ENCODE measurements at places on chromosomes 7 and 10. TPM values are rescaled to one million over a fixed set of nuclear protein-coding genes. Genes with fewer than 3 reads are reported as not detected.

Gene OPN4
- total RNA-seq, result not detected

Gene TMEM176A
- total RNA-seq, result not detected

Gene CCDC172
- total RNA-seq, result not detected

Gene GLI3
- total RNA-seq, result 57.9 TPM

- peaks cover 27% of the 10 kb centered on the region for H3K27me3 ChIP-seq
- H3K4me1 ChIP-seq, result peaks cover 2% of the 10 kb centered on the region
- H3K4me3 ChIP-seq, result no peak overlapping the region
- no peak for DNase-seq
- H3K36me3 ChIP-seq, result no peaks in the 10 kb centered on the region
Measured at GRCh38 chr7:76261931-76262330, 40.5 kb upstream of the HSPB1 start.

GRCh38 chr7:1752771-1753563 is 82.9 kb downstream of the ELFN1 start:
- no peaks in the 10 kb centered on the region for H3K4me1 ChIP-seq
- no peak overlapping the region for H3K27ac ChIP-seq
- H3K27me3 ChIP-seq, result peaks cover 44% of the 10 kb centered on the region
- H3K4me3 ChIP-seq, result no peak overlapping the region
- no peak for DNase-seq
- H3K36me3 ChIP-seq, result no peaks in the 10 kb centered on the region

- H3K36me3 ChIP-seq, result no peaks in the 10 kb centered on the region
- no peak for DNase-seq
- H3K27me3 ChIP-seq, result no peaks in the 10 kb centered on the region
- H3K4me3 ChIP-seq, result no peak overlapping the region
- H3K27ac ChIP-seq, result no peak overlapping the region
- no peaks in the 10 kb centered on the region for H3K4me1 ChIP-seq
Measured at GRCh38 chr10:23818484-23818883, 379.6 kb downstream of the OTUD1 start.

DNA sequence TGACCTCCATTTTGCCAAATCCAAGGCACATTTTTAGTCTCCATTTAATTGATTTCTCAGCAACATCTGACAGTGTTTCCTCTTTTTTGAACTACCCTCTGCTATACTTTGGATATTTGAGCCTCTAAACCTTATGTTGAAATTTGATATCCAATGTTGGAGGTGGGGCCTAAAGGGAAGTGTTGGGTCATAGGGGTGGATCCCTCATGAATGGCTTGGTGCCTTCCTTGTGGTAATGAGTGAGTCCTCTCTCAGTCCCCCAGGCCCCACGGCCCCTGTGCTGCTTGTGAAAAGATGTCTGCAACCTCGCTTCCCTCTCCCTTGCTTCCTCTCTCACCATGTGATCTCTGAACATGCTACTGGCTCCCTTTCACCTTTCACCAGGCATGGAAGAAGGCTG is 96.8 kb upstream of the DGKB start:
- peaks cover 10% of the 10 kb centered on the region for H3K4me1 ChIP-seq
- H3K27me3 ChIP-seq, result no peaks in the 10 kb centered on the region
- no peak for DNase-seq

DNA sequence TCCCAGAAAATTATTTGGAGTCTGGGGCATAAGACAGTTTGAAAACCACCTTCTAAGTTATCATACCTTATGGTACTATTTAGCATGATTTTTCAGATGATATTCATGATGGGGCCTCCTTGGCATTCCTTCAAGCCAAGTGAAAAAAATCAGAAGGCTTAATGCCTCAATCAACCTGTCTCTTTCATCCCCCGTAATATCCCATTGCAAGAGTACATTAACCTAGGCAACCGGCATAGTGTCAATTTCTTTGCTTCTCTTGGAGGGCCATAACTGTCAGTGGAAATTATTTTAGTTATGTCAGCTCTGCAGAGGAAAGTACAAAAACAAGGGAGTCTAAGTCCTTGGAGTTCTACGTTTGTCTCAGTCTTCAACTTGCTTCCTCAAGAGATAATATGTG is 43.4 kb downstream of the INHBA start:
- H3K27ac ChIP-seq, result no peak overlapping the region
- H3K4me1 ChIP-seq, result peaks cover 38% of the 10 kb centered on the region
- no peak for DNase-seq
- H3K36me3 ChIP-seq, result no peaks in the 10 kb centered on the region

DNA sequence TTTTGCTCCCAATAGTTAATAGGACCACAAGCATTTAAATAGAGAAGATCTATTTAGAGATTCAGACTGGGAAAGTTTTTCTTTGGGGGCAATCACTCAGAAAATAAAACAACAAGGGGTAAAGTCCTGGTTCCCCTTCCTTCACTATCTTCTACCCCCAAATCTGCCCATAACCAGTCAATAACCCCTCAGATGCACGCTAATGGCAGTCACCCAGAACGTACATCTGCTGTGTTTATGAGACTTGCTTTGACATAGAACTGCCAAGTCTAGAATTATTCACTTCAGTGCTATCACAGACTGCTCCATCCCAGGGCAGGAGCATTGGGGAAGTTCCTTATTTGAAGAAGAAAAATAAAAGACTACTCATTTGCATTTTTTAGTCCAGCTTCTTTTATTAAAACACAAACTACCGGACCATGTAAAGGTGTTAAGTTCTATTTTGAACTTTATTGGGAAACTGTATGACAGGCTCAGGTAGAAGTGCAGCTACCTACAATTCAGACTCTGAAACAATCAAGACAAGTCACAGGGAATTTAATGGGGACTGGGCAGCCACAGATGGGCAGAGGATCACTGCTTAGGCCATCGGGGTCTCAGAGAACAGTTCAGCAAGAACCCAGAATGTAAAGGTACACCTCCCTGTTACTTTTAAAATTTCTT is 38.4 kb downstream of the ANK3 start:
- H3K4me1 ChIP-seq, result peaks cover 44% of the 10 kb centered on the region
- no peaks in the 10 kb centered on the region for H3K36me3 ChIP-seq
- no peak for DNase-seq

GRCh38 chr7:27173511-27173955 is 587 bp downstream of the HOXA10 start:
- no peak overlapping the region for H3K4me3 ChIP-seq
- H3K27ac ChIP-seq, result no peak overlapping the region
- peaks cover 2% of the 10 kb centered on the region for H3K36me3 ChIP-seq
- peaks cover 13% of the 10 kb centered on the region for H3K4me1 ChIP-seq
- DNase-seq, result no peak
- peaks cover 78% of the 10 kb centered on the region for H3K27me3 ChIP-seq

DNA sequence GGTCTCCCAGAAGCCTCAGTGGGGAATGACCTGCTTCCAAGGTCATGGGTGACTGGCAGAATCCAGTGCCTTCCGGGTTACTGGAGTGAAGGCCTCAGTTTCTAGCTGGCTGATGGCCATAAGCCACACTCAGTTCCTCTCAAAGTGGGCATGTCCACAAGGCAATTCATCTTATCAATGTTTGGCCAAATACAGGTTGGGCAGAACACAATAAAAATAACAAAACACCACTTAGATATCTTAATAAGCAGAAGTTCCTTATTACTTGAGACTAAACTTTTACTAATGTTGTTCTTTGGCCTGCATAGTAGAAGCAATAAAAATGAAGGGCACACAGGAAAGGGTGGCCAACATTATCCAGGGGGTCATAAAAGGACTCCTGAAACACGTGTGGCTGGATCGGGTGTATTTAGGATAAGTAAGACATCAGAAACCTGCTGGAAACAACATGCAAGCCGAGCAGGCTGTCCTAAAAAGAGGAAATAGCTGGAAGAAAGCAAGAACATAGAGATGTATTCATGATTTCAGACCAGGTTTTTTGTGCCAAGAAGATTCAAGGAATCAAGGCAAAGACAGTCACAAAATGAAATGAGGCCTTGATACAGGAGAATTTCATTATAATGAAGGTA is 19.6 kb upstream of the AKR1C2 start:
- H3K27ac ChIP-seq, result no peak overlapping the region
- H3K4me3 ChIP-seq, result no peak overlapping the region
- no peak for DNase-seq
- no peaks in the 10 kb centered on the region for H3K27me3 ChIP-seq
- H3K36me3 ChIP-seq, result no peaks in the 10 kb centered on the region

DNA sequence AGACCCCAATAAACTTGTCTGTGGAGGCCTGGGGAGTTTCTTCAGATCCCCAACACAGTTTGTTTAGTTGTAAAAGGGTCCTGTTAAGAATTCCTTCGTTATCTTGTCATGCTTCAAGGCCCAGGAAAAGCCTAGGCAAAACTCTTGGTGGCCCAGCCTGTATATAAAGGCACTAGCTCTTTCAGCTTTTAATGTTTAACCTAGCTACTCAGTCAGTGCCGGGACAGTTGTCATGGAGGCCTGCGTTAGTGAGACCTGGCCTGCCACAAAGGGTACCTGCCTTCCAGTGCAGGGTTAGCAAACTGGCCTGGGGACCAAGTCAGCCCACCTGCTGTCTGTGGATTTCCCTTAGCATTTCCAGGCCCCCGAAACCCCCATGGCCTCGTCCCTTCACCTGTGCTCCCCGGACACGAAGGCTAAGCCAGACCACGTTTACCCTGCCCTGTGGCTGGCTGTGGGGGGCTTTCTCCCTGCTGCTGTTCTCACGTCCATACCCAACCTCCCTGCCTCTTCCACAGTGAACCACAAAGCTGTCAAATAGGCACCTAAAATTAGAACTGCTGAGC is 96.9 kb upstream of the PPP2R2D start:
- no peak overlapping the region for H3K27ac ChIP-seq
- H3K36me3 ChIP-seq, result no peaks in the 10 kb centered on the region
- no peaks in the 10 kb centered on the region for H3K4me1 ChIP-seq
- no peaks in the 10 kb centered on the region for H3K27me3 ChIP-seq

DNA sequence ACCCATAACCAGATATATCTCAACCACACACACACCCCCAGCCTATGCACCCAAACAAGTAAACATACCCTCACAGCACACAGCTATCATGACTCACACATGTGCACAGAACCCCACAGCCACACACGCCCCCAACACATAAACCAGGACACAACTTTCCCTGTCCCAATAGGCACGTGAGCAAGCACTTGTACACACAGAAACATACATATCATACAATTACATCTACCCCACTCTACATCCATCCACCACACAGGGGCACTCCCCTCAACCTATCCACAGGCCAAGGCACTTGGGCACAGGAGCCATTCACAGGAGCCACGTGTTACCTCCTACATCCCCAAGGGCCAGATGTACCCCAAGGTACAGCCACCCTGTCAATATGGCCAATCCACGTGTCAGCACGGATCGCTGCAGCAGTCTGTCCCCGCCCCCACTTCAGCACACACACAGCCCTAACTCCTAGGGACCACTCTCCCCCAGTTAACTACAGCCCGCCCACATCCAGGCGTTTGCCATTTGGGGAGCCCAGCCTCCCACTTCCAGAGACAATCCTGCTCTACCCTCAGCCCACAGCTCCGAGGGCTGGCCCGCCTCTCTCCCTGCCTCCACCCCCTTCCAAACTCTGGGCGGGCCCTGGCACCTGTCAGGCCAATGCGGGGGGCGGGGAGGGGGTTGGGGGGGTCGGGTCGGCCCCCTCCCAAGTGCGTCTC is 163.5 kb downstream of the SH3PXD2A start:
- peaks cover 25% of the 10 kb centered on the region for H3K4me1 ChIP-seq
- no peak overlapping the region for H3K27ac ChIP-seq
- peaks cover 16% of the 10 kb centered on the region for H3K27me3 ChIP-seq
- H3K4me3 ChIP-seq, result peak overlapping the region; percentile 0
- no peak for DNase-seq

DNA sequence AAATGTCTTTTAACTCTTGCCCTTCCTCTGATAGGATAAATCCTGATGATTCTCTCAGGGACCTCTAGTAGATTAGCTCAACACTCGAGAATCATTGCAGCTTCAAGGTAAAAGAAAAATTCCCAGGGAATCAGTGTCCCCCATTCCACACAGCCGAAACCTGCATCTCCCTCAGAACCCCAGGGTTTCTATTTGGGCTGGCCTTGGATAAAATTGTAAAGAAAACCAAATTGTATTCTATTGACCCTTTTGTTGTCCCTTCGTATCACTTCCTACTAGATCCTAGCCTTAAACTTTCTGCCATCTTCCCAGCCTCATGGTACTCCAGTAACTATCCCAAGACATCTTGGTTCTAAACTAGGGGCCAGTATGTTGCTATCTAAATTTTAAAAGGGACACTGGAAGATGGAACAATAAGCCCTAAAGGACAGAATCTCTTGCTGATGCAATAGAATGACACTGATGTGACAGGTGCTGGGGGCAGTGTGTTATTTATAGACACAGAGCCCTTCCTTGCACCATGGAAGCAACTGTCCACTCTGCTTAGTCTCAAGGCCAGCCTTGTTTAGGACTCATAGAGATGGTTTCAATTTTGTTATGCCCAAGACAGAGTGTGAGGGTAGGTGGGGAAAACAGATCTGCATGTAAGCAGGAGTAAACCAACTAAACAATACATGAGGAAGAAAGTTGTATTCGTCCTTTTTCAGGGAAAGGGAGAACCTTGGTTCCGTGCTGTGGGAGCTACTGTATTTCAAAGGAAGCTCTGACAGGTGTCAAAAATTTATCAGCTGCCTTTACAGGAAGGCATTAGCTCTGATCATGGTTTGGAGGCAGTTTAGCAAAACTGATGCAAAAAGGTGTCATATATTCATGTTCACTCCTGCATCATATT is 7.6 kb downstream of the ASB15 start:
- H3K36me3 ChIP-seq, result no peaks in the 10 kb centered on the region
- H3K4me1 ChIP-seq, result no peaks in the 10 kb centered on the region
- no peak overlapping the region for H3K4me3 ChIP-seq
- H3K27ac ChIP-seq, result no peak overlapping the region

DNA sequence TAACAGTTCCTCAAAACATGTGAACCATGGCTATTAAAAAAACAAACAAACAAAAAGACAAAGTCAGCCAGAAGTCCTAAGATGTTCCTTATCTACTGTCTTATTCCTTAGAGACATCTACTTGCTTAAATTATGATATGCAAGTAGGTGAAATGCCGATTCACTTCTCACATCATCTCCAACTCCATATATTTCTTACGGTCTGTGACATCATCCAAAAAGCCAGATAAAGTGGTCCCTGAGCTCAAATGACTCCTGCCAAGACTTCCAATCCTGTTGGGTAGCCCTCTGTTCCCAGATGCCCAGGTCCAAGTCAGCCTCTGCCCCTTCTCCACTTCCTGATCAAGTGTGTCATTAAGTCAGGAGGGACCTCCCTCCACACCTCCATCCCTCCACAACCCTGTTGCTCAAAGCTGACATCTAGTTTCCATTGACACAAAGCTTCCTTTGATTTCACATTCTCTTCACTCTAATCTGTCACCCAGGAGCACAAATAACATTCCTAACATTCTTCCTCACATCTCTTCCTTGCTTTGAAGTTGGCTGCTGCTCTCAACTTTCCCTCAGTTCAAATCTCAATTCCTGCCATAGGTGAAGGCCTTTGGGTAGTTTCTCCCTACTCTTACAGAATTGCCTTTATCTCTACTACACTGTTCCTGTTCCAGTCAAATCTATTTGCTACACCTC is 56.1 kb upstream of the PDLIM1 start:
- DNase-seq, result no peak
- no peaks in the 10 kb centered on the region for H3K36me3 ChIP-seq
- no peak overlapping the region for H3K4me3 ChIP-seq
- peaks cover 12% of the 10 kb centered on the region for H3K27me3 ChIP-seq
- H3K27ac ChIP-seq, result no peak overlapping the region

GRCh38 chr10:113563306-113564088 is 10.6 kb downstream of the HABP2 start:
- no peaks in the 10 kb centered on the region for H3K36me3 ChIP-seq
- H3K27me3 ChIP-seq, result peaks cover 14% of the 10 kb centered on the region
- peak overlapping the region; percentile 81 for H3K4me3 ChIP-seq
- no peak overlapping the region for H3K27ac ChIP-seq

Data from osteocyte (in vitro differentiated cells).